ENCODE measurements at places on chromosomes 16 and 17.

GRCh38 chr17:74779948-74780400, 3.8 kb upstream of the NAT9 start:
- no peak for DNase-seq

GRCh38 chr16:30535777-30536190, 1.1 kb upstream of the ZNF747 start:
- peak; percentile 31 for DNase-seq

GRCh38 chr17:40134184-40134583, 6.2 kb upstream of the CASC3 start:
- no peak for DNase-seq

DNA sequence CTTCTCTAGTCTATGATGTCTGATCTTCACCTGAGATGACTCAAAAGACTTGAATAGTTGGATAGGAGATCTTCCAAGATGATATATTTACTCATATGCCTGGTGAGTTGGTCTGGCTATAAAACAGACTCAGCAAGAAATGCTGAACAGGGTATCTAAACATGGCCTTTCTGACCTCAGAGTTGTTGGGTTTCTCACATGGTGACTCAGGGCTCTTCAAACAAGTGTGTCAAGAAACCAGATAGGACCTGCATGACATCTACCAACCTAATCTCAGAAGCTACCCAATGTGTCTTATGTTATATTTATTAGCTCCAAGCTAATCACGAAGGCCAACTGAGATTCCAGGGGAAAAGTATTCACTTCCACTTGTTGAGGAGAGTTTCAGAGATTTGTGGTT, 1477.3 kb downstream of the CDH8 start:
- no peak for DNase-seq

DNA sequence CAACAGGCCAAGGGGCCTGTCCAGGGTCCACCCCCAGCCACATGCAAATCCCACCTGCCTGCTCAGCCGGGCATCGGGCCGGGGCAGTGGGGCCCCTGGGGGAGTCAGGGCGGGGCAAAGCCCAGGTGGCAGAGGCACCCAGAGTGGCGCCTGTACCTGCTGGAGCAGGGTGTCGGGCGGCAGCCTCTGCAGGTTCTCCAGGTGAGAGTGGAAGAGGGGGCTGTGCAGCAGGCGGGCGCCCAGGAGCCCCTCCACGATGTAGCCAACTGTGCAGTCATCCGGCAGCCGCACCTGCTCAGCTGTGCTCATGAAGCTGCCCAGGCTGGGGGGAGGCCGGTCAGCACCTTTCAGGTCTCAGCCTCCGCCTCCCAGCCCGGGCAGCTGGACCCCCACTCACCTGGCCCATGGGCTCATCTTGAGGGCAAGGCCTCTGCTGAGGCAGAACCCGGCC, 2.1 kb downstream of the RFNG start:
- no peak for DNase-seq

DNA sequence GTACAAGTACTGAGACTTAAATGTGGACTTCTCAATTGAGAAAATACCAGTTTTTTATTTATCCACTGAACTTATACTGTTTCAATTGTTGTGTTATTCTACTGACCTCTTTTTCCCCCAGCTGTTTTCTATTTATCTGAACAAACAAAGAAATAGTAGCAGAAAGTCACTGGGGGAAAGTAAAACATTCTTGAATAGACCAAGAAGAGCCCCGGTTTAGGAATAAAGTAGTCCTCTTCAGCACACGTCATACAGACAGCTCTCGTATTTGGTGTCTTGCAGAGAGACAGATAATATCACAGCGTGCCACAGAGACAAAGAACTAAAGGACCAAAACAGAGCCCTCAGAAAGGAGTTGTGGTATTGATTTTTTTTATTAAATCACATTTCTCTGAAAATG, 1159.1 kb upstream of the CDH8 start:
- DNase-seq, result no peak

DNA sequence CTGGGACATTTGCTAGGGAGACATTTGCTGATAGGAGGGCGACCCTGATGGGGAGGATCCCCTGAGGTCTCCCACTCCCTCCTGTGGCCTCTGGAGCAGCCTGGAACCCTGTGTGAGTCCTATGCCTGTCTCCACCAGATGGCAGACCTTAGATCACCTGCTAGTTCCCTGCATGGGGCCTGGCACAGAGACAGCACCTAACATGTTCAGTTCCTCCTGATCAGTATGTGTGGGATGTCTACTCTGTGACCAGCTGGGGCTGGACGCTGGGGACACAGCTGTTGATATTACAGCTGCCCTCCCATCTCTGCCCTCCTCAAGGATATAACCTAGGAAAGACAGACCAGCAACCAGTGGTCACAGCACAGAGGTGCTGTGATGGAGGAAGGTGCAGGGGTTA, 1.1 kb upstream of the ADCY7 start:
- peak; percentile 33 for DNase-seq

DNA sequence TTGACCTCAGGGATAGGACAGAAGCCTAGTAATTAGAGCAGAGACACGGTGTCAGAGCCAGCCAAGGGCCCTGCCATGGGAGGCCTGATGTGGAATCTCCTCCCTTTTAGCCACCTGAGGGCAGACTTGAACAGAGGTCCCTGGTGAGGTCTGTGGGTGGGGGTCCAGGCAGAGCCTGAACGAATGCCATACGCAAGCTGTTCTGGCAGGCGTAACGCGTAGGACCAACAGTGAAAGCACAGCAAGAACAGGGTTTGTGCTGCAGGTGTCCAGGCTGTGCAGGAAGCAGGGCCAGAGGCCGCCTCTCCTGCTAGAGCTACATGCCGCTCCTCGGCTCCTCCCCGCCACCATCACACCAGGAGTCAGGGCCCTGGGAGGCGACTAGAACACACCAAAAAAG, 81.9 kb upstream of the TBX2 start:
- no peak for DNase-seq

DNA sequence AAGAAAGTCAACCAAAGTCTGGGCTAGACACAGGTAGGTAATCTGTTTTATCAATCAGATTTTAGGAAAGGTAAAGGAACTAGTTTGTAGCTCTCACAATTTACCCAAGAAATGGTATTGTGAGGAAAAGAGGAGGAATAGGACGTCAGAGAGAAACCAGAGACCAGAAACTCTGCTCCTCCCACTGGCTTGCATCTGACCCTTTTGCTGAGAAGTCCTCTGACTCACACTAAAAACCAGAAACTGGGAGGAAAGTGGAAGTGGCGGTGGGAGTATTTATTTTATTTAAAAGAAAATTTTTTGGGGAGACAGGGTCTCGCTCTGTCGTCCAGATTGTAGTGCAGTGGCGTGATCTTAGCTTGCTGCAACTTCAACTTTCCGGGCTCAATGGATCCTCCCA, 38.0 kb upstream of the MNT start:
- DNase-seq, result no peak

DNA sequence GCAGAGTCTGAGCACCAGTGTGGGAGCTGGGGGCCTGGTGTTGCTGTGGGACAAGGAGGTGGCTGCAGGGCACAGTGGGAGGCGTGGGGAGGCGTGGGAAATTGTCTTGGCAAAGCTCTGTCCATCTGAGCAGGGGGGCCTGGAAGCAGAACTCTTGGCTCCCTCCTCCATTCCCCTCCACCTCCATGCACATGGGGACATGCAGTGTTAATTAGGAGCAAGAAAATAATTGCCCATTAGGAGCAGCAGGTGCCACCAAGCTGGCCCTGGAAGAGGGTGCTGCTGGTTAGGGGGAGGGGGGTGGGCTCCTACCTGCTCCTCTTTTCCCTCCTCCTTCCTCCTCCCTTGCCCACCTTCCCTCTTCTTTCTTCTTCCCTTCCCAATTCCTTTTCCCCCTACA, 4.5 kb downstream of the TTYH2 start:
- no peak for DNase-seq

DNA sequence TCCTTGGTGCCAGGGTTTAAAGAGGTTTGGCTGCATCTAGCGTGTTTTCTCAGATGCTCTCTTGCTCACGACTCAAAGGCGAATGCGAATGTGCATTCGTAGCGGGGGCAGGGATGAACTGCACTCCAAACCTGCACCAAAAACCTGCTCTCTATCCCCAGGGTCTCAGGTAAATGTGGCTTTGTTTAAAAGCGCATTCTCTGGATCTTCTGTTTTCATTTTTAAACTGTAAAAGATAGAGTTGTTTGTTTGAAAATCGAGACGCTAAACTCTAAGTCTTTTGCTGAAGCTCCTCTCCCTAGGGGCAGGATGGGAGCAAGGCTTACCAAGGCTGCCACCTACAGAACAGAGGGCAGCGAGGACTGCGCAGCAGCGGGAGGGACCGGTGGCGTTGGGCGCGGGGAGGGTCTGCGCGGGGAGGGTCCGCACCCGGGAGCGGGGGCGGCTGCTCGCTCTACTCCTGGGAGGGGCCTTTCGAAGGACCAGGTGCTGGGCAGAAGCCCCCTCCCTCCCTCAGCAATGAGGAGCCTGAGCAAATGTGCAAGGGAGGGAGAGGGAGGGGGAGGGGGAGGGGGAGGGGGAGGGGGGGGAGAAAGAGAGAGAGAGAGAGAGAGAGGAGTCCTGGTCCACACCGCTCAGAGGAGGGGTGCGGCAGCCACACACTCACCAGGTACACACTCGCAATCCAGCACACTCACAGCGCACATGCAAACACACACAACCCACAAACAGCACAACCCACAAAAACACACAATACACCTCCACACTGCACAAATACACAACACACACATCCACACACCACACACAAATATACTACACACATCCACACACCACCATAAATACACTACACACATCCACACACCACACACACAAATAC, 142.8 kb downstream of the GRIN2A start:
- no peak for DNase-seq

GRCh38 chr17:42849451-42850181, 1.4 kb upstream of the AOC3 start:
- no peak for DNase-seq

DNA sequence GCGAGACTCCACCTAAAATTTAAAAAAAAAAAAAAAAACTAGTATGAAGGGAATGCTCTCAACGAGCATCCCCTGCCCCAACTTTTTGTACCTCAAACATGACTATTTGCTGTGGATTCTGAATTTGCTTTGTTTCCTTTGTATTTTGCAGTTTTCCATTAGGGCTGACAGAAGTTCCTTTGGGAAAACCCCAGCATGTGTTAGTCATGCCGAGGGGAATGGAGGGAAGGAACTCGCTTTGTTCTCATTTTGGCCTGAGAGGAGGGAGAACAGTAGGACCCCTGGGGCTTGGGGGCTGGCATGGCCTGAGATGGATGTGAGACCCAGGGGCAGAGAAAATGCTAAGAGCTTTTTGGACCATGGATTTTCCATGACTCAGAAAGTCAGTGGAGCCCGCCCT, 20.5 kb downstream of the KRT9 start:
- no peak for DNase-seq

DNA sequence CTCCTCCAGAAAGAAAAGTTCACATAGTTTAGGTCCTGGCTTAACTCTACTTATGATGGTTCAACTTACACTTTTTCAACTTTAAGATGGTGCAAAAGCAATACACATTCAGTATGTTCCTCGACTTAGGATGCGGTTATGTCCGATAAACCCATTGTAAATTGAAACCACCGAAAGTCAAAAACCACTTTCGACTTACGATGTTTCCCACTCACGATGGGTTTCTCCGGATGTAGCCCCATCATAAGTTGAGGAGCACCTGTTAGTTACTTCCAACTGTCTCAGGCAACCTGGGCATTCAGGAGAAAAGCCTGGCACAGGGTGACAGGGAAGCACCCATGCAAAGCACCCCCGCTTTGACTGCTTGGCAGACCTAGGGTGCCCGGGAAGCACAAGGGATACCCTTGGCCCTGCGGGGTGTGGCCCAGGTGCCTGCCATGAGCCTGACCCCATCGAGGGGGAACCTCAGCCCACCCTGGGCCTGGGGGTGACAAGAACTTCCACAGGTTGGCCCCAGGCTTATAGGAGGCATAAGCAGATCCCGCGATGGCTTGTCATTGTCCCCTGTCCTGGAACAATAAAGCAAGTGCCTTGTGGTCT, 14.0 kb downstream of the UNC119 start:
- DNase-seq, result no peak

DNA sequence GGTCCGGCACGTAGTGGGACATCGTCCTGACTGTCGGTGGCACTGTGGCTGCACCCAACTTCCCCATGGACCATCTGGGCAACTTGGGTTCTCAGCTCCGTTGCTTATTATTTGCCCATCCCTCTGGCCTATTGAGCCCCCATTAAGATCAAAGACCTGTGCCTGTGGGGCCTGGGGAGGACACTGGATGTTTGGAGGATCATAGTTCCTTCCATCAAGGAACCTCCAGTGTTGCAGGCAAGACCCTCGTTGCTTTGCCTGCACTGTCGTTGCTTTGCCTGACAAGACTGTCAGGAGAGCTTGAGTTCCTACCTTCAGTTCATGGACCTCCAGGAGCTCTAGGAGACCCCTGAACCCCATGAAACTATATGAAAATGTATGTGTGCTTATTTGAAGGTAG, 127.2 kb downstream of the CCDC144A start:
- DNase-seq, result no peak

DNA sequence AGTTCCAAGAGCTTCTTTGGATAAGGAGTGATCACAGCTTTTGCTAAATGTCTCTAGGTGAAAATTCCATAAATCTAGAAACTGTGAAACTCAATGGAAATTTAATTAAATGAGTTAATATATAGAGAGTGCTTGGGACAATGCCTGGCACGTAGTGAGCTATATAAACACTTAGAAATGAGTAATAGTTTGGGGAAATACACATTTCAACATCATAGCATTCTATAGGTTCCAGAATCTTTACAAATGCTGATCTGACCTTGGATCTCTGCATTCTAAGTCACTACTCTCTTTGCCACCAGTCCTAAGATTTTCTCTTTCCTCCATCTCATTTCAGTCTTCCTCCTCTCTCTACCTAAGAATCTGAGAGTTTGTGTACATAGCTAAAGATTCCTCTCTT, 175.6 kb downstream of the SOX9 start:
- DNase-seq, result no peak

DNA sequence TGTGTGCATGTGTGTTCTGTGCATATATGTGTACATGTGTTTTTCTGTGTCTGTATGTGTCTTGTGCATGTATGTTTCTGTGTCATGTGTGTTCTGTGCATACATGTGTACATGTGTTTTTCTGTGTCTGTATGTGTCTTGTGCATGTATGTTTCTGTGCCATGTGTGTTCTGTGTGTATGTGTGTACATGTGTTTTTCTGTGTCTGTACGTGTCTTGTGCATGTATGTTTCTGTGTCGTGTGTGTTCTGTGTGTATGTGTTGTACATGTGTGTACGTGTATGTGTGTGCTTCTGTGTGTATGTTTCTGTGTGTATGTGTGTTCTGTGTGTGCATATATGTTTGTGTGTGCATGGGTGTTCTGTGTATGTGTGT, 8.4 kb upstream of the RAB37 start:
- DNase-seq, result no peak

Data from HCT116 (cell line).